NCI-H69 (cell line): ENCODE measurements at places on chromosomes 3 and 15.

- peak; percentile 84 for DNase-seq
Measured at GRCh38 chr3:71652781-71653413, 69.4 kb upstream of the FOXP1 start.

GRCh38 chr15:68822818-68823217 lies 2.1 kb upstream of the ANP32A start:
- no peak for DNase-seq

DNA sequence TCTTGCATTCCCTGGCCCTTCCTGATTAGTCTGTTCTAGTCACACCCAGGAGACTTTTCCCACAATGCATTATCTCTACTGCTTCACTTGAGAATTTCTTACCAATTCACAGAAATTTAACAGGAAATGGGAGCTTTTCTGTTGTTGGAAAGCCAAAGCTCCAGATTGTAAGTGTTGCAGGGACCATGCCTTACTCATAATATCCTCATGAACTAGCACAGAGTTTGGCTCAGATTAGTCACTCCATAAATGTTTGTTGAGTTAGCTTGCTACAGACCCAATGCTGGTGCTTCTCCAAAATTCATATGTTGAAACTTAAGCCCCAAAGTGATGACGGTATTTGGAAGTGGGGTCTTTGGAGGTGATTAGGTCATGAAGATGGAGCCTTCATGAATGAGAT lies 232.6 kb downstream of the GAP43 start:
- no peak for DNase-seq

GRCh38 chr15:98799461-98800390 lies 151.4 kb downstream of the IGF1R start:
- peak; percentile 73 for DNase-seq

DNA sequence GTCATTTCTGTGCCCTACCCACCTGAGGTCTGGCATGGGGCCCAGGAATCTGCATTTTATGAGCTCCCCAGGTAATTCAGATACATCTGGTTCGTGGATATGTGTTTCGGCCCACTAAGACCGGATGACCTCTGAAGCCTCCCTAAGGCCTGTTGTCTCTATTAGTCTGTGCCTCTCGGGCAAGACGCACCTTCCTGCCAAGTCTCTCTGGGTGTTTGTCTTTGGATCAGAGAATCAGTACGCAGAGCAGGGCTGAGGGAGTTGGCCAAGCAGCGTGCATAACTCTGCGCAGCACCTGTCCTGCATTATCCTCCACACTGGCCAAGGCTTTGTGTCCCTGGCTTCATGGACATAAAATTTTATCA lies 181.0 kb downstream of the THSD4 start:
- DNase-seq = no peak

- peak; percentile 9 for DNase-seq
Measured at GRCh38 chr3:71784201-71784913, 591 bp downstream of the PROK2 start.

- no peak for DNase-seq
Measured at GRCh38 chr3:80870476-80871041, 890.9 kb downstream of the GBE1 start.

GRCh38 chr3:50163572-50164455 lies 8.7 kb downstream of the SEMA3F start:
- DNase-seq = no peak

DNA sequence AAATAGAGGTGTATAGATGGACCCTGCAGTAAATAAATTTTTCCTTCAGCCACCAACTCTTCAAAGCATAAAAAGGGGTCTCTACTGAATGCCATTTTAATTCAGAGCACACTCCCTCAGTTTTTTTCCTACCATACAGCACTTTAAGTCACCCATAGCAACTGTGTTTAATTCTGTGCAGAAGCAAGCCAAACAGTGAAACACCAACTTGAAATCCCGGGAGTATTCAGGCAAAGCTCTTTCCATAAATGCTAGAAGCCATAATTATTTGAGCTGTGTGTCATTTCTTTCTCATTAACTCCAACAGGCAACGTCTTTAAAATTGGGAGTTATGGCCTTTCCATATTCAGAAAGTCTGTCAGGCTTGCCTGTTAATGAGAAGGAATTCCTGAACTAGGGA lies 562.1 kb downstream of the GRM7 start:
- DNase-seq = peak; percentile 42
